ENCODE measurements at places on chromosomes 13 and 19.

- no peaks in the 10 kb centered on the region for H3K36me3 ChIP-seq
- H3K4me1 ChIP-seq = no peaks in the 10 kb centered on the region
- no peak overlapping the region for H3K4me3 ChIP-seq
- DNase-seq = peak; percentile 70
- H3K27me3 ChIP-seq = no peaks in the 10 kb centered on the region
Measured at GRCh38 chr13:79541426-79542049, 60.6 kb downstream of the NDFIP2 start.

- 0 out of 2 replicates have a peak, but pooled peaks cover 6% of the 10 kb centered on the region for H3K27me3 ChIP-seq
- no peak overlapping the region for H3K4me3 ChIP-seq
- no peak for DNase-seq
- H3K36me3 ChIP-seq = peaks cover 4% of the 10 kb centered on the region
Measured at GRCh38 chr13:34944751-34945150, 2.7 kb downstream of the NBEA start.

DNA sequence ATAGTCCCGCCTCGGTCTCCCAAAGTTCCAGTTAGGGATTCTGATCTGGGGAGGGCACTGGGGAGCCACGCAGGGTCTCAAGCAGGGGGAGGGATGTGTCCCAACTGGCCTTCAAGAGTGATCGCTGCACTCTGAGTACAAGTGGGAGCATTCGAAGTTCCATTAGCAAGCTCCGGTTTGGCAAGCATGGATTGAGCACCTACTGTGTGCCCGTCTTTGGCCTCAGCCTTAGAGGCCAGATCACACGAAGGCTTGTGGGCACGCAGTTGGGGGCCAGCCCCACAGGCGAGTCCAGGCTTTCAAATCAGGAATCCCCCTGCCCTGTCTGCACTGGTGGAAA lies 32.1 kb upstream of the TCF3 start:
- no peaks in the 10 kb centered on the region for H3K4me1 ChIP-seq
- no peaks in the 10 kb centered on the region for H3K36me3 ChIP-seq
- DNase-seq = no peak
- no peak overlapping the region for H3K27ac ChIP-seq

GRCh38 chr13:33251131-33251661 lies 34.4 kb downstream of the STARD13 start:
- H3K36me3 ChIP-seq = peaks cover 4% of the 10 kb centered on the region
- H3K27ac ChIP-seq = peak overlapping the region; percentile 66
- no peak overlapping the region for H3K4me3 ChIP-seq
- no peaks in the 10 kb centered on the region for H3K27me3 ChIP-seq
